Umbilical cord (tissue), 2 donors: ENCODE measurements at places on chromosomes 5 and 9. TPM values are rescaled to one million over a fixed set of nuclear protein-coding genes. Genes with fewer than 3 reads are reported as not detected.

GRCh38 chr9:34927061-34927460 is 31.0 kb upstream of the PHF24 start:
- no peak for DNase-seq

DNA sequence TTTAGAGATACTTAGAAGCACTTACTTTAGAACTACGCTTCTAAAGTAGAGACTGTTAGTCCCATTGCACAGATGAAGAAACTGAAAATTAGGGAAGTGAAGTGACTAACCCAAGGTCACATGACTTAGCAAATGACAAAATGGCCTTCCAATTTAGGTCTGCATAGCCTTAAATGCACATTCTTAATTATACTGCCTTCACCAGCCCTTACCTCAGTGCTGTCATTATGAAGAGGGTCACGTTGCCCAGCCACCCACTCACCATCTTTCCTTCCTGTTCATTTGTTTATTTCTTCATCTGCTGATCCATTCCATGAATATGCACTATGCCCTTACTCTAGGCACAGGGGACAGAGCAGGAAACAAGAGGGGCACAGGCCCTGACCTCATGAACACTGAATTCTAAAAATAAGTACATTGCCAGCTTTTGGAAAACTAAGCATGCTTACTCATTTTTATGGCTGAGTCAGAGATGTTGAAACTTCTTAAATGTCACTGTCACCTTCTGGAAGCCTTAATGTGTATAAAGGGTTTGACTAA is 8.6 kb downstream of the HAVCR2 start:
- DNase-seq = no peak

- no peak for DNase-seq
Measured at GRCh38 chr5:60369391-60369790, 330.6 kb downstream of the DEPDC1B start.

DNA sequence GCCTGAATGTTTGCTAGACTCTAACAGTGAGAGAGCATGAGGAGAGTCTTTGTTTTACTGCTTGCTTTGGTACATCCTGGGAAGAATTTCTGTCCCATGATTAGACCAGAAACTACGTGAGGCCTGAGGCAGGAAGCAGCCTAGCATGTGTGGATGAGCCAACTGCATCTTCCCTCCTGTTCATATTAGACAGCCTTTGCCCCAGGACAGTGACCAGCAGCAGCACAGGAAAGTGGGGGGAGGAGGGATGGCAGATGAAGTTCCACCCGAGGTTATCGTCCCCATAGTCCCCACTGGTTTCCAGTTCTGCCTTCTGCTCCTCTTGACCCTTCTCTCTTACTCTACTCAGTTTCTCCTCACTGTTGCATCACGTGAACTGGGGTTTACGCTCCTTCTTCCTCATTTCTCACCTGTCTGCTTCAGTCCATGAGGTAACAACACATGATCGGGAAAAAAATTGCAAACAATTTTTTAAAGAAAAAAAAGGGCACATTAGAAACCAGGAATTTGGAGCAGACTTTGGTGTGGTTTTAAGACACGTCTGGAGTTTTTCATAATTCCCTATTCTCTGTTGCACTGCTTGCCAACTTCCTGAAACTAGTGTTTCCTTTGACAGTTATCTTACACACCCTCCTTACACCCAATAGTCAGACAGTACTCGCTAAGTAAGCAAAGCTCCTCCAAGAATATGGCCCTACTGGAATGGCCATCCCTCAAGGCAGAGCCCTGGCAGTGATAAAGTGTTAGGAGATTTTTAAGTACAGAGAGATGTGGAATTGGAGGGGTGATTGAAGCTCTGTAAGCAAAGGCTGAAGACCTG is 84.1 kb downstream of the SNX18 start:
- DNase-seq = peak; percentile 92

- DNase-seq = no peak
Measured at GRCh38 chr9:99389087-99390033, 167.3 kb downstream of the SEC61B start.

CSF1R gene
- total RNA-seq = 48.9 TPM

STKLD1 gene
- total RNA-seq = 7.5 TPM

CHSY3 gene
- total RNA-seq = 105 TPM

GFI1B gene
- total RNA-seq = 0.48 TPM

IL33 gene
- 108 TPM for total RNA-seq
